ENCODE measurements at places on chromosomes 11 and 22.

- DNase-seq = no peak
These were observed 26.7 kb downstream of the RRP8 start for GRCh38 chr11:6576471-6577373.

GRCh38 chr22:19396561-19396933, 35.0 kb downstream of the HIRA start:
- DNase-seq = no peak

GRCh38 chr22:27075891-27076290, 418.5 kb downstream of the MIAT start:
- no peak for DNase-seq

- no peak for DNase-seq
These were observed 34.9 kb downstream of the P4HA3 start for GRCh38 chr11:74276581-74276980.

DNA sequence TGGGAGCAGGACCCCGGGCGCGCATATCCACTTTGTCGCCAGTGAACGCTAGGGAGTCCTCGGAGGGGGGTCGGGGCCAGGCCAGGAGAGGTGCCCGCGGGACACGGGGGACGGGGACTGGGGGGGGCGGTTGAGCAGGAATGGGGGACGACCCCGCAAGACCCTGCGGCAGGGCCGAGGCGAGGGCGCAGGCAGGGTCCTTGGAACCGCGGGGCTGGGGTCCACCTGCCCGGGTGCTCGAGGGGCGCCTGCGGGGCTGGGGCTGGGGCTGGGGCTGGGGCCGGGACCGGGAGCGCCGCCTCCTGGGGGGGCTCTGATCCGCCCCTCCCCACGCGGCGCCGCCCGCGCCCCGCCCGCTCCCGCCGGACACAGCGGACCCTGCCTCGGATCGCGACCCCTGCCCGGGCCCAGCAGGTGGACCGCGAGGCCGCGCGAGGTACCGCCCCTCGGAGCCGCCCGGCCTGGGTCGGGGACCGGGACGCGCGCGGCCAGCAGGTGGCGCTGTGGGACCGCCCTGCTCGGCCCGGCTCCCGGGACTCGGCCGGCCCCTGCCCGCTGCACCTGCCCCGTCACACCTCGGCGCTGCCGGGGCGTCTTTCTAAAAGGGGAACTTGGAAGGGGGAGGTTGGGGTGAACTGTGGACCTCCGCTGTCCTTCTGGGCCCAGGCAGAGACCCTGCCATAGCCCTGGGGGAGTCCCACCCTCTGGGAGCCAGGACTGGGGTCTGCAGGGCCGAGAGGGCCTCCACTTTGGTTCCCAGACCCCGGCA, 11.0 kb downstream of the CRELD2 start:
- peak; percentile 73 for DNase-seq

- no peak for DNase-seq
These were observed 86.9 kb downstream of the STIM1 start for GRCh38 chr11:3942160-3942955.

Data from activated T-cell treated with anti-CD3 and anti-CD28 coated beads for 24 hours (primary cell).